Stimulated activated naive CD4-positive, alpha-beta T cell (primary cell): ENCODE measurements at places on chromosomes 1 and 21.
A peak's percentile ranks its signal among the peaks of the same experiment; 100 is the strongest.

DNA sequence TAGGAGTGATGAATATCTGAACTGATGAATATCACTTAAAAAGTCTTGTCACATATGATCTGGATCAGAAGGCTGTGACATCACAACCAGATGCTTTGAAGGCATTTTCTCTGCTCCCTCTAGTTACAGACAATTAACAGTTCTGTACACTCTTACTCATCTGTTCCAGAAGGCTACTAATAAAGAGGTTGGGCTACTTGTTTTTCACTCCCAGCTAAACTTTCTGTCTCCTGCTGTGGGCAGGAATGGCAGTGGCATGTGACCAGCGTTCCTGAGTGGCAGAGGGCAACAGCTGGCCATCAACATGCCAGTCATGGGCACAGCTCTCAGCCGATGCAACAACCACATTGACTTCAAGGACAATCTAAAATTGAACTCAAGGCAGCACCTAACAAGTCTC, 66.7 kb downstream of the SLC45A1 start:
- no peak for DNase-seq

DNA sequence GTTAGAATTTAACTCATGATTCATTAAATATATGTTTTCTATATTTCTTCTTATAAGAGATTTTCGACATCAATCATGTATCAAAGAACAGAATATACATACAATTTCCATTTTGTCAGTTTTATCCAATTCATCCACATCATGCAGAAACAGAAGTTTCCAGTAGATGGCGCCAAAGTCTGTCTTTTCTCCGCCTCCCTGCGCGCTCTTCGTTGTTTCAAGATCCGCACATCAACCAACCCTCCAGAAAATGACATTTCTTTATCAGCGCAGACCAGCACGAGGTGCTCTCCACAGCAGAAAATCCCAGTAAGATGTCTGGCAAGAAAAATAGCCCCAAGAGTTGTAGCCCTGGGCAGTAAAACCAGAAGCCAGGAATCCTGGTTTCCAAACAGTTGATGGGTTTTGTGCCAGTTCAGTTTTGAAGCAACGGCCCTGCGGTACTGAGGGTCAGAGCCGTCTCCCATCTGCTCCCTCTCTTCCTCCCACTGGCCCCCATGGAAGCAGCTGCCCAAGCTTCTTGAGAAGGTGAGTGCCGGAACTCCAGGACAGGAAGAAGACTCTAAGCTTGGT, 38.6 kb upstream of the GPR137B start:
- DNase-seq, result peak; percentile 5

GRCh38 chr1:65316233-65316632, 6.9 kb downstream of the DNAJC6 start:
- no peak for DNase-seq

- no peak for DNase-seq
These were observed 22.7 kb downstream of the DDI2 start for GRCh38 chr1:15639931-15640330.
